ENCODE measurements at places on chromosomes 11 and 22.

DNA sequence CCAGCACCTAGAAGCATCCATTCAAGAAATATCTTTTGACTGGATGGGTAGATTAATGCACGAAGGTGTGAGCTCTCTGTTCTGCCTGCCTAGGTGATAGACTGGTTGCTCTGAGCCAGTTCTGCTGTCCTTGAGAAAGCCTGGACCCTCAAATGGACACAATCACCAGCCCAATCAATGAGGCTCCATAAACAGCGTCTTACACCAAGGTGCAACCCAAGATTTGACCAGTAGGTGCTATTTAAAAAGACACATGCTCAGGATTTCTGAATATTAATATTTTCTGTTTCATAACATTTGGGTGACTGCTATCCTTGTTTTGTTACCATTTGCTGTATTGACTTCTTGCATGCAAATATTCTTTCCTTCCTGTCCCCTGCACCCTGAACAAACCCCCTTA is 39.0 kb downstream of the PAMR1 start:
- DNase-seq: no peak

DNA sequence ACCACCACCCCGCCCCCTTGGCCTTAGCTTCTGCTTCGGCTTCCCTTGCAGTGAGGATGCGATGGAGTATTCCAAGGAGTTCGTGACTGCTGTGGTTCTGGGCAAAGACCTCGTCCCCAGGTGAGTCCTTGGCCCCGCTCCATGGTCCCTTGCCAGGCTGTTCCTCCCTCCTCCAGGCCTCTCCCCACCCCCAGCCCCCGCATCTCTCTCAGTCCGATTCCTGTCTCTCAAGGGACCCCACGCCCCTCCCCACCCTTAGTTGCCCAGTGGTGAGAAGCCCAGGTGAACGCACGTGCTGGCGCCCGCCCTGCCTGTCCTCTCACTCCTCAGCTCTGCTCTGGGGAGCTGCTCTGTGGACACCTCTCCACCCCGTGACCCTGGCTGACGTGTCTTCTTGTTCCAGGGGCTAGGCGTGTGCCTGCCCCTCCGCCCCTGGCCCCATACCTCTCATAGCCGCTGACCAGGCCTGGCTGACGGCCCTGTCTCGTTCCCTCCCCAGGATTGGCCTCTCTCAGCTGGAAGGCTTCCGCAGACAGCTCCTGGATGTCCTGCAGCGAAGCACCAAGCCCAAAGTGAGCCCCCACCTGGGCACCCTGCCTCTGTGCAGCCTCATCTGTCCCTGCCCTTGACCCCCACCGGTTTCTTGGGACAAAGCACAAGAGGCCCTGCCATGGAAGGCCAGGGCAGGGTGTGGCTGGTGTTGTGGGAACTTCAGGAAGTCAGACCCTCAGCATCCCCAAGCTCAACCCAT is 14.6 kb upstream of the MYRF start:
- DNase-seq: no peak

DNA sequence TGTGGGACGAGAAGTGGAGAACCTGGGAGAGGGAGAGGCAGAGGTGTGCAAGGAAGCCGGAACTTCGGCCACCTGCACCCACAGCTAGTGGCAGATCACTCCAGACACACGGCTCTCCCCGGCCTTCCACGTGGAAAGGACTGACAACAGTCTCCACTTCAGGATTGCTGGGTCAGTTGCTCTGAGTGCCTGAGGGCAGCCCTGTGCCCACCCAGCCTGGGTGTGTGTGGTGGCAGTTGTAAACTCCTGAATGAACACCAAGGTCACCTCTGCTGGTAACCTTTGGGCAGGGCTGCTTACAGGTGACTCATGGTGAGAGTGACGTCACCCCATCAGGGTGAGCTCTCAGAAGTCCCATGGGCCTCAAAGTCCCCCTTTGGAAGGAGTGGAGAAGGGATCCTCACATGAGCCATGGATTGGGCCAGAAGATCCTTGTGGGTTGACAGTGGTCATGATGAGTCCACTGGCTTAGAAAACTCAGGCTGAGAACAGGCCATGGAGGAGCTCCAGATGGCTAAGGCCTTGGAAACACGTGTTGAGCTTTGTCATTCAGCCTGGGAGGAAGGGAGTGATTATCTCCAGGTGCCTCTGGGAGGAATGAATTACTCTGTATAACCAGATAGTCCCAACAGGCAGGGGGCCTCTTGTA is 71.3 kb downstream of the BCR start:
- DNase-seq: no peak

GRCh38 chr11:62712861-62713260 is 5.4 kb downstream of the GNG3 start:
- DNase-seq: no peak

DNA sequence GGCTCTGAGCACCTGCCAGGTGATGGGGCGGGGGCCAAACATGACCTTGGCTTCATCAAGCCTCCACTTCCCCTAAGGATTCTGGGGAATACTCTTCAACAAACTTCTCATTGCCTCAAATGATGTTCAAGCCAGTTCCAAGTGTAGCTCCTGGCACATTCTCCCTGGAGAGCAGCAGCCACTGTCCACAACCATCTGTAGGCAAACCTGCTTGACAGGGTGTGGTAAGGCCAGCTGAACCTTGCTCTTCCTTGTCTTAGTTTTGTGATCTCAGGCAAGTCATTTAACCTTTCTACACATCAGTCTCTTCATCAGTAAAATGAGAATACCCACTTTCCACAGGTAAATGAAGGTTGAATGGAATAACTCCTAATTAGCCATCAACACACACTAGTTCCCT is 323.3 kb downstream of the TENM4 start:
- DNase-seq: no peak

DNA sequence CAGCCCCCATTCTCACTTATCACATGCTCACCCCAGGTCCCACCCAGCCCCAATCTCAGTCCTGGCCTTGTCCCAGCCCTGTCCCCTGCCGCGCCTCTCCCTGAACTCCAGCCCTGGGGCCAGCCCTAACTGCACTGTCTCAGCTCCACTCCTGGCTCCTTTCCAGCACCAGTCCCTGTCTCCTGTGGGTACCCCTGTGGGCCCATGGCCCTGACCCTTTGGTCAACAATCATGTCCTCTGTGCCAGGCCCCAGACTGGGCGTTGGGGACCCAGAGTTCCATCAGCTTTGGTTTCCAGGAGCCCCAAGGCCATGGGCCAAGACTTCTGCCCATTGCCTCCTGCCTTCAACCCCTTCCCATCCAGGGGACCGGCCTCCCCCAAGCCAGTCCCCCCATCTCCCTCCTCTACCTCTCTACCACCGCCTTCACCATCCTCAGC is 757 bp downstream of the SPI1 start:
- no peak for DNase-seq

- DNase-seq: no peak
Measured at GRCh38 chr11:122173587-122173986, 57.6 kb upstream of the BLID start.

DNA sequence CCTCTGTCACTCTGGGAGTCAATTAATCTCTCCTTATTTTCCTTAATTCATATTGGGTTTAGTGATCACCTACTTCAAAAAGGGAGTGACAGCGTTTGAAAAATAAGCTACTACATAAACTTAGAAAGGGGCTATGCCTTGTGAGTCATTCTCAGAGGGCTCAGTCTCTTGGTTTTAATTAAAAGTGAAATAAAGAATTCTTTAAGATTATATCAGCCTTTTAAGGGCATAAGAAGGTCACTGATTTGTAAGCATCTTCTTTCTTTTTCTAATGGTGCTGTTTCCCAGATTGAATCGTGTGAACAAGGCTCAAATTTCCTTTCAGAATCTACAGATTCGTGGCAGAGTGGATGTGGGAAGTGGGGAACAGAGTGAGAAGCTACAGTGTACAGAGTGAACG is 636.2 kb upstream of the CCDC90B start:
- no peak for DNase-seq

GRCh38 chr11:20035701-20036601 is 124.3 kb downstream of the DBX1 start:
- no peak for DNase-seq

DNA sequence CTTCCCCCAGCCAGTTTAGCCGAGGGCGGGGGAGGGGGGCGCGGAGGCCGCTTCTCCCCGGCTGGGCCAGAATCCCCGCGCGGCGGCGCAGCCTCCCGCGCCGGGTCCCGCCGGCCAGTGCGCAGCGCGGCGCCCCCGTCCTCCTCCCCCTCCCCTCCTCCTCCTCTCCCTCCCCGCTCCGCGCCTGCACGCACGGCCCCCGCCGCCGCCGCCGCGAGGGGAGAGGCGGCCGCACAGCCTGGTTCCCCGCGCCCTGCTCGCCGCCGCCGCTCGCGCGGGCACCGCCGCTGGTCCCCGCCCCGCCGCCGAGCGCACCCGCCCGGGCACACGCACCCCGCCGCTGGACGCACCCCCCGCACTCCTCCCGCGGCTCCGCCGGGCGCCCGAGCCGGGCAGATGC is at the start of gene FLRT1:
Gene FLRT1 (plus strand): TSS at position 356 of the 400 bp plus-strand sequence. CDS start 80,337 bp downstream, outside the sequence.
- DNase-seq: no peak

GRCh38 chr11:127600674-127601073 is 600.1 kb upstream of the KIRREL3 start:
- DNase-seq: no peak

DNA sequence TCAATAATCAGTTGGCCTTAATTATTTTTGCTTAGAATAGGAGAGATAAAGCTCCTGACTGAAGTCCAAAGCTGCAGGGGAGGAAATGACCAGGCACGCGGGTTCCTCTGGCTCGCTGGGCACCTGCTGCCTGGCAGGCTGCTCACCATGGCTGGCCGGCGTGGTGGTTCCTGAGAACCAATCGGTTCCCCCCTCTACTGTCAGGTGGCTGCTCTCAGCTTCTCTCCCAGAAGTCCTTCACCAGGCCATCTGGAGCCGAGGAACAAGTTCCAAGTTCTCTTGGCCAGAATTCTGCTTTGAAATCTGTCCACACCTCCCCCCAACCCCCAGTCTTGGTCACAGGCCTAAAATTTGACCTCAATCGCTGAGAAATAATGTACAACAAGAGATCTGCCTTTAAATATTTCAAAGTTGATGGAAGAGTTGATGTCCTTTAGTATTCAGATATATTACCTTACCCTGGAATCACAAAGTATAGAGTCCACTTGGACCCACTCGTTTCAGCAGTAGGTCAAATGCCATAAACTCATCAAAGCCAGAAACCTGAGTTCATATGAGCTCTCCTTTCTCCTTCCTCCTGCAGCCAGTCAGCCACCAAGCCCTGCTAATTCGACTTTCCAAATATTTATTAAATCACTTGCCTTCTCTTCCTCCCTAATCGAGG is 25.2 kb downstream of the EXPH5 start:
- DNase-seq: no peak

DNA sequence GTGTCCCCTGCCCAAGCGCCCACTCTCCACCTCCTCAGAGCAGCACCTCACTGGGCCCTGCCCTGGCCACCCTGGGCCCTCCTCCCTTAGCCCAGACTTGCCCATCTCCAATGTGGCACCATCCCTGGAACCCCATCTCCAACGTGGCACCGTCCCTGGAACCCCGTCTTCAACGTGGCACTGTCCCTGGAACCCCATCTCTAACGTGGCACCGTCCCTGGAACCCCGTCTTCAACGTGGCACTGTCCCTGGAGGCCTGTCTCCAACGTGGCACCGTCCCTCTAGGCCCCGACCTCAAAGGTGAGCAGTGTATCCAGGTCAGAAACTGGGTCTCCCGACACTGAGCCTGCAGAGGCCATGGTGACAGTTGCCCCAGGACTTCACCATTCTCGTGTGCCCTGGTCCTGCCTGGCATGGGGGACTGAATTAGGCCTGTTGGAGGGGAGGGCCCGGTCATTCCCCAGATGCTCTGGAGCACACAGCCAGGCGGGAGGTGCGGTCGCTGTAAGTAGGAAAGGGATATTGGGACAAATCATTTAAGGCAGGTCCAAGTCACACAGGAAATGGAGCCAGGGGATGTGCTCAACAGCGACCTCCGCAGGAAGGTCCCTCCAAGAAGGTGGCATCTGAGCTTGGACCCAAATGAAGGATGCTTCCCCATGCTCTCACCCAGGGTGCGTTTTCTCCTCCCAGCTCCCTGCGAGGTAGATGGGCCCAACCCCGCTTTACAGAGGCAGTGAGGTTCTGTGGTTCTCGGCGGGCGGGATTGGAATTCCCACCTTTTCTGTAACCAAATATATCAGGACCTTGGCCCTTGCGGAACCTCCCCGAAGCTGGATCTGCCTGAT is 2.4 kb upstream of the CTSD start:
- DNase-seq: no peak

DNA sequence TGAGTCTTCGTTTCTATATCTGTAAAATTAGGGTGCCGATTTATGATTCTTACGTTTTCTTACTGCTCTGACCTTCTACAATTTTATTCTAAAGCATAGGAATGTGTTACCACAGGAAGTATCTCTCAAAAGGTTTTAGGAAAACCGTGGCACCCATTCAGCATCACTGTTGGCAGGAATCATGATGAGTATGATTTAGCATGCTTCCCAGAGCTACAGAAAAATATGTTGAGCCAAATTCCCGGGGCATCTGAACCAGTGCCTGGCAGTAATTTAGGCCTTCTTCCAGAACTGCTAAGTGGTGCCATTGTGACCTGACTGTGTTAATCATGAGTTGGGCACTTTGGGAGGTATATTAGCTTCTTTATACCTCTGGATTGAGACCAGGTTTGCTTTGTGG is 605.0 kb upstream of the RAG2 start:
- DNase-seq: no peak

DNA sequence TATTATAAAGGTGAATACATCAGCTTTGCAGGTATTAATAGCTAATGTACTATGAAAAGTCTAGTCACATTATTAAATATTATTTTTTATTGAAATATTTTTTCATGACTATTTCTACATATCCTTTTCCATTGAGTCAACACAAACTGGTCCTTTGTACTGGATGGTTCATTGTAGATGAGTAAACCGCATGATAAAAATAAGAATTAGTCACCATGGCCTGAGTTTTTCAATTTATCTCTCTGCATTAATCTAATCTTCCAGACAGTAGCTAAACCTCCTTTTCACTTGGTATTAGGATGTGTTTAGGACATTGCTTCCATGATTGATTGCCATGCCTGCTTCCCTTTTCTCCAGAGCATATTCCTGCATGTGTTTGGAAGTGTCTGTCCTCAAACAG is 439.4 kb upstream of the ARHGAP42 start:
- DNase-seq: no peak

DNA sequence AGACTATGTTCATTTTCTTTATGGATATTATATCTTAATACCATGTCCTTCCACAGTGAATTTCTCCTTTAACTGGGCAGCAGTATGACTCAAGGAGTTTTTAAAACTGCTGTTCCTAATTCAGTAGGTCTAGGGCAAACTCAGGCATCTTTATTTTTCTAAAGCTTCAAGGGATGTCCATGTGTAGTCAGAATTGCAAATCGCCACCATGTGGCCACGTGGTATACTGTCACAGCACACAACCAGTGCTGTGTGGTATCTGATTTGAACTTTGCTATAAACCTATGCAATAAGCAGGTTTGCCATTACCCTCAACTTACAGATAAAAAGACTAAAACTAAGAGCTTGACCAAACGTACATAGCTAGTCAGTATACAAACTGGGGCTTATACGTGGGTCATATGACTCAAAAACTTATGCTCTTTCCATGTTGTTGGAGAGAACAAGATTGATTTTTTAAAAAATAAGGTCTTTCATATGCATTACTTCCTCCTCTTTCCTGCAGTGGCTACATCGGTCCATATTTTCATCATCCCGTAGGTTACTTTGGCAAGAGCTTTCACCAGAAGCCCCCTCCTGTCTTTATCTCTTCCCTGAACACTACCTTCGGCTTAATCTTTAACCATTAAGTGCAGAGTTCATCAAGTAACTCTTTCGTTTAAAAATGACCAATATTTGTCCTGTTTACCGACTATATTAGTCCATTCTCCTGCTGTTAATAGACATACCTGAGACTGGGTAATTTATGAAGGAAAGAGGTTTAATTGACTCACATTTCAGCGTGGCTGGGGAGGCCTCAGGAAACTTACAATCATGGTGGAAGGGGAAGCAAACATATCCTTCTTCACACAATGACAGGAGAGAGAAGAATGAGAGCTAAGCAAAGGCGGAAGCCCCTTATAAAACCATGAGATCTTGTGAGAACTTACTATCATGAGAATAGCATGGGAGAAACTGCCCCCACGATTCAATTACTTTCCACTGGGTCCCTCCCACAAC is 8.0 kb upstream of the HTATIP2 start:
- peak; percentile 27 for DNase-seq
